Testis (tissue), 5 donors: ENCODE measurements at places on chromosomes 5 and 9.

DNA sequence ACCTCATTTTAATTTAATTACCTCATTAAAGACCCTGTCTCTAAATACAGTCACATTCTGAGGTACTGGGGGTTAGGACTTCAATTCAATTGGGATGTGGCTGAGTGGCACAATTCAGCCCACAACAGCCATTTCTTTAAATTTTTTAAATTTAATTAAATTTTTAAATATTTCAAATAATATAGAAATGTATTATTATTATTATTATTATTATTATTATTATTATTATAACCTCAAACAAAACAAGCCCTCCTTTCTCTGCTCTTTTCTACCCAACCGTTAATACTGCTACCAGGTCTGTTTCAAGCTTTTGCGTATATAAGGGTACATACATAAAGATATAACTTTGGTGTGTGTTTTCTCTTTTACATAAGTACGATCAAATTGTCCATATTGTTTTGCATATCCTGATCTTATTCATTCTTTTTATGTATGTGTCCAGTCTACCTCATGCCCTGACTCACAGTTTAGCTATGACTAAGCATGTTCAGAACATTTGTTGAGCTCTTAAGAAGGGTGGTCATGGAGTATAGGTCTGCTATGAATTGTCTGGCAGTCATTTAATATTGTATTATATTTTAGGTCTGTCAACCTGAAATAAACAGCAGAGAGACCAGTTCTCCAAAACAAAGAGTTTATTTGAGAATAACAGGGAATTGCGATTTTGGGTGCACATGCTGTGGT, 16.1 kb upstream of the RAB14 start:
- no peaks in the 10 kb centered on the region for H3K27me3 ChIP-seq
- H3K36me3 ChIP-seq, result no peaks in the 10 kb centered on the region
- H3K4me1 ChIP-seq, result no peaks in the 10 kb centered on the region
- H3K27ac ChIP-seq, result no peak overlapping the region

GRCh38 chr5:42676362-42676761, 80.3 kb upstream of the CCDC152 start:
- no peak overlapping the region for H3K4me3 ChIP-seq
- no peaks in the 10 kb centered on the region for H3K36me3 ChIP-seq
- H3K27me3 ChIP-seq, result no peaks in the 10 kb centered on the region
- H3K27ac ChIP-seq, result no peak overlapping the region

DNA sequence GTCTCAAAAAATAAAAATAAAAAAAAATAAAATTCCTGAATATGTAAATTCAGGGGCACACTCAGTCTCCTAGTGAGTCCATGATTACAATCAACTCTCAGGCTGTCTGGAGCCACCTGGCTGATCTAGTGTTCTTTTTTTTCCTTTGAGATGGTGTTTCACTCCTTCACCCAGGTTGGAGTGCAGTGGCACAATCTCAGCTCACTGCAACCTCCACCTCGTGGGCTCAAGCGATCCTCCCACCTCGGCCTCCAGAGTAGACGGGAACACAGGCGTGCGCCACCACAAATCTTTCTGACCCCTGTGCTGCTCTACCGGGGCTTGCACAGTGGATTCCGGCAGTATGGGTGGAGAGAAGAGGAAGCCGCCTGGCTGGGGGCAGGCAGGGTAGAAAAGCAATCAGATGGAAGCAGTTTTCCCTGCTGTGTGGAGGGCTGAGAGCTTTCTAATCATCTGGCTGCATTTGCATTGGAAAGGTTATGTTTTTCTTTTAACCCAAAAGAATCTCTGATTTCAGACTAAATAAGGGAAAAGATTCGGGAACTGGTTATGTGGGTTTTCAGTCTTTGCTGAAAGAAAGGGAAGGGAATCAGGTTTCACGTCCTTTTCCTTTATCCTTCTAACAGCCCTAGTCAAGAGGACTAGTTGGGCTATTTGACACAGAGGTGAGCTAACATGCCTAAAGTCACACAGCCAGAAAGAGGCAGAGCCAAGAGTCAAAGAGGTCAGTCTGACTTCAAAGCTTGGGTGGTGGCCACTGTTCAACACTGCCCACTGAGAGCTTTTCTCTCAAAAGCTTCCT, 26.3 kb upstream of the CORO2A start:
- H3K4me1 ChIP-seq, result peaks cover 14% of the 10 kb centered on the region
- H3K27ac ChIP-seq, result no peak overlapping the region
- no peaks in the 10 kb centered on the region for H3K36me3 ChIP-seq
- DNase-seq, result no peak
- no peak overlapping the region for H3K4me3 ChIP-seq
- no peaks in the 10 kb centered on the region for H3K27me3 ChIP-seq

- no peak overlapping the region for H3K4me3 ChIP-seq
- DNase-seq, result no peak
- no peak overlapping the region for H3K27ac ChIP-seq
These were observed 562.4 kb upstream of the CLINT1 start for GRCh38 chr5:158421319-158421718.

DNA sequence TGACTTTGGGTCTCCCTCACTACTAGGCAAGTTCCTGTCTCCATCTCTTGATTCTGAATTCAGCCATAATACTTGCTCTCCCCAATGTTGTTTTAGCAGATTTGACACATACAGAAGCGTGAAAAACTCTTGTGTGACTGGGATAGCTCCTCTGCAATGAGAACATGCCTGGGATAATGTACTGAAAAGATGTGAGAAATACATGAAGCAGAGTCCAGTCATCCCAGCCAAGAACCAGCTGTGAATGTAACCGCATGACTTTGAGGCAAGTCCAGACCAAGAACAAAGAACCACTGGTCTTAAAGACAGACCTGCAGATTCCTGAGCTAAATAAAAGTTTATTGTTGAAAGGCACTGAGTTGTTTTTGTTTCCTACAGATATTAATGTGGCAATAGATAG, 135.0 kb downstream of the NMUR2 start:
- no peak overlapping the region for H3K4me3 ChIP-seq
- H3K4me1 ChIP-seq, result no peaks in the 10 kb centered on the region
- no peaks in the 10 kb centered on the region for H3K27me3 ChIP-seq

DNA sequence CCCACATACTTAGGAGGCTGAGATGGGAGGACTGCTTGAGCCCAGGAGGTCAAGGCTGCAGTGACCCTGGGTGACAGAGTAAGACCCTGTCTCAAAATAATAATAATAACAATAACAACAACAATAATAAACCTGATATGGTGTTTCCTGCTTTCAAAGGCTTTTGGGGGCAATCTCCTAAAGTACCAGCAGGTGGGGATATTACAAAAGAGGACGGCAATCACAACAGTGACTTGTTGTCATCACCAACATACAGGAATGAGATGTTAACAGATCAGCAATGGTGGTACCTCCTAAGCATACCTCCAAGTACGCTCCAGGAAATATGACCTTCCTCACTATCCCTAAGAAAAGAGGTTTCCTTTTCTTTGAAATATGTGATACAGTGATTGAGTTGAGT, 91.1 kb upstream of the RNF180 start:
- H3K4me3 ChIP-seq, result no peak overlapping the region
- H3K36me3 ChIP-seq, result no peaks in the 10 kb centered on the region
- no peaks in the 10 kb centered on the region for H3K27me3 ChIP-seq

DNA sequence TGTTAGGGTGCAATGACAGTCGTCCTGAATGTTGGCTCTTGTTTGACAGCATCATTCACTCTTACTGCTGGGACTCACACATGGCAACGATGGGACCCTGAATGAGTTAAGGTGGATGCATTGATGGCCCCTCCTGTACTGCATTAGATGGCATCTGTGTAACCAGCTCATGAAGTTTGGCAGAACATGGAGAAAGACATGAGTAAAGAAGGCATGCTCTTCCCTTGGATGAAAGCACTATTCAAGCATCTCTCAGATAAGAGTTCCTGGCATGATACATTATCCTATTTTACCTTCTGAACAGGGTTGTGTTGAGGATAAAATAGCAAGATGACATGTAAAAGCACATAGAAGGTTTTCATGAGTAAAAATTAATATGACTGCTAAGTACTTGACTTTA, 142.2 kb upstream of the GAS1 start:
- no peak for DNase-seq
- no peaks in the 10 kb centered on the region for H3K36me3 ChIP-seq
